ENCODE measurements at places on chromosomes 1 and 21. TPM values are rescaled to one million over a fixed set of nuclear protein-coding genes. Genes with fewer than 3 reads are reported as not detected.

DNA sequence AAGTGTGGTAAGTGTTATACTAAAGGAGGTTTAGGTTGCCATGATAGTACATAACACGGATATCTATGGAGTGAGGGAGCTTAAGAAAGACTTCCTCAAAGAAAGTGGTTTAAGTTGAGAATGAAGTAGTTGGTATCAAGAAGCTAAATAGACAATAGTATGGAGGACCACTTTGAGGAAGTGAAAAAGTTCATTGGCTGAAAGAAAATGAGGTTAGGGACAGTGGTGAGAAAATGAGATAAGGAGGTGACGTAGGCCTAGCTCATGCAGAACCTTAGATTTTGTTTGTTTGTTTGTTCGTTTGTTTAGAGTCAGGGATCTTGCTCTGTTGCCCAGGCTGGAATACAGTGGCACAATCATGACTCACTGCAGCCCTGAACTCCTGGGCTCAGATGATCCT, 72.2 kb upstream of the PPIH start:
- no peak for DNase-seq
- peaks cover 17% of the 10 kb centered on the region for H3K27me3 ChIP-seq
- H3K4me1 ChIP-seq: no peaks in the 10 kb centered on the region
- no peak overlapping the region for H3K4me3 ChIP-seq

- no peaks in the 10 kb centered on the region for H3K36me3 ChIP-seq
- no peaks in the 10 kb centered on the region for H3K27me3 ChIP-seq
- peak overlapping the region; percentile 71 for H3K27ac ChIP-seq
- no peak for DNase-seq
- H3K4me1 ChIP-seq: peaks cover 35% of the 10 kb centered on the region
- no peak overlapping the region for H3K4me3 ChIP-seq
Observed at GRCh38 chr1:239833723-239834122, 258.0 kb upstream of the FMN2 start.

- H3K36me3 ChIP-seq: no peaks in the 10 kb centered on the region
- peak; percentile 71 for DNase-seq
- no peak overlapping the region for H3K27ac ChIP-seq
- H3K4me1 ChIP-seq: peaks cover 72% of the 10 kb centered on the region
- H3K4me3 ChIP-seq: peak overlapping the region; percentile 67
- peaks cover 100% of the 10 kb centered on the region for H3K27me3 ChIP-seq
Observed at GRCh38 chr1:220884109-220884980, 5.1 kb downstream of the HLX start.

The PLA2G2C gene
- total RNA-seq: not detected

DNA sequence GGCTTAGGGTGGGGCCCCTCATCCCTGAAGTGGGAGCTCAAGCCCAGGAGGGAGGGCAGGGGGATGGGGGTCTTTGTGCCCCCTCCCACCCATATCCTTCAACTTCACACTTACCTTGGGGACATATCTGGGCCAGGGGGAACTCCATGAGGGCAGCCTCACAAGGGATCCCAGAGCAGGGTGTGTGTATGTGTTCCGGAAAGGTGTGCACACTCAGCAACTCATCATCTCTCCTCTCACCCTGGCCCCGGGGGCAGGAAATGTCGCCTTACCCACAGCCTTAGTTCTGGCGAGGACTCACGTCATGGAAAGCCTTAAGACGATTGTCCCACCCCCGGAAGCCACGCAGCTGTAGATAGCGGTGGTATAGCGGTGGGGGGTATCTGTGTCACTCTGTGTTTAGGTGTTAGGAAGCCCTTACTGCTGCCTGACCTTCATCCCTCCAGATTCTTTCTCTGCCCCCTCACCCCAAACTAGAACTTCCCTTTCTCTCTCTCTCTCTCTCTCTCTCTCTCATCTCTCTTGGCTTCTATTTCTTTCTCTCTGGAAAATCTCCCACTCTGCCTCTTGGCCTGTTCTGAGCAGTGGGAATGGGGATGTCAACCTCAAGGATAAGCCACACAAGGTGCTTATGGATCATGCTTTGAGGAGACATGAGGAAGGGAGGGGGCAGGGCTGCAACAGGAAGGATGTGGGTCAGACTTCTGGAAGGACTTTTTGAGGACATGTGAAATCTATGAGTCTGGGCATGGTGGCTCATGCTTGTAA, at the start of gene SH2D2A:
Gene SH2D2A, minus strand, starts transcription at position 288 of the 768 bp plus-strand sequence. Its CDS starts 140 bp downstream, at position 148.
- peaks cover 15% of the 10 kb centered on the region for H3K4me1 ChIP-seq
- H3K36me3 ChIP-seq: peaks cover 5% of the 10 kb centered on the region
- no peak within 1 kb of the TSS for H3K4me3 ChIP-seq
- no peak within 1 kb of the TSS for H3K27ac ChIP-seq

- H3K36me3 ChIP-seq: no peaks in the 10 kb centered on the region
- H3K27ac ChIP-seq: no peak overlapping the region
- no peaks in the 10 kb centered on the region for H3K27me3 ChIP-seq
- H3K4me1 ChIP-seq: no peaks in the 10 kb centered on the region
Observed at GRCh38 chr1:210951279-210951678, 182.7 kb downstream of the KCNH1 start.

- H3K4me1 ChIP-seq: peaks cover 11% of the 10 kb centered on the region
- no peaks in the 10 kb centered on the region for H3K36me3 ChIP-seq
- DNase-seq: no peak
- no peaks in the 10 kb centered on the region for H3K27me3 ChIP-seq
- H3K27ac ChIP-seq: no peak overlapping the region
Observed at GRCh38 chr1:75334876-75335389, 200.7 kb downstream of the LHX8 start.

GRCh38 chr1:34684266-34684665, 70.6 kb upstream of the GJB5 start:
- peaks cover 2% of the 10 kb centered on the region for H3K27me3 ChIP-seq
- peaks cover 21% of the 10 kb centered on the region for H3K4me1 ChIP-seq
- peak overlapping the region; percentile 50 for H3K27ac ChIP-seq
- H3K4me3 ChIP-seq: peak overlapping the region; percentile 29
- peak; percentile 24 for DNase-seq
- H3K36me3 ChIP-seq: peaks cover 6% of the 10 kb centered on the region

- H3K4me3 ChIP-seq: no peak overlapping the region
- no peak overlapping the region for H3K27ac ChIP-seq
- no peak for DNase-seq
- no peaks in the 10 kb centered on the region for H3K27me3 ChIP-seq
Observed at GRCh38 chr1:101365878-101366277, 129.1 kb downstream of the S1PR1 start.

The PEAR1 gene
- total RNA-seq: 0.89 TPM

- peaks cover 94% of the 10 kb centered on the region for H3K27me3 ChIP-seq
- no peaks in the 10 kb centered on the region for H3K4me1 ChIP-seq
- H3K27ac ChIP-seq: no peak overlapping the region
- no peak for DNase-seq
Observed at GRCh38 chr1:39720094-39720999, 18.3 kb upstream of the PPIE start.

The TMEM81 gene
- total RNA-seq: 5.7 TPM

- H3K4me1 ChIP-seq: no peaks in the 10 kb centered on the region
- H3K4me3 ChIP-seq: no peak overlapping the region
- H3K27ac ChIP-seq: no peak overlapping the region
- H3K27me3 ChIP-seq: peaks cover 4% of the 10 kb centered on the region
Observed at GRCh38 chr1:169070547-169070946, 35.9 kb upstream of the ATP1B1 start.

The FOXO6 gene
- total RNA-seq: 7.0 TPM

DNA sequence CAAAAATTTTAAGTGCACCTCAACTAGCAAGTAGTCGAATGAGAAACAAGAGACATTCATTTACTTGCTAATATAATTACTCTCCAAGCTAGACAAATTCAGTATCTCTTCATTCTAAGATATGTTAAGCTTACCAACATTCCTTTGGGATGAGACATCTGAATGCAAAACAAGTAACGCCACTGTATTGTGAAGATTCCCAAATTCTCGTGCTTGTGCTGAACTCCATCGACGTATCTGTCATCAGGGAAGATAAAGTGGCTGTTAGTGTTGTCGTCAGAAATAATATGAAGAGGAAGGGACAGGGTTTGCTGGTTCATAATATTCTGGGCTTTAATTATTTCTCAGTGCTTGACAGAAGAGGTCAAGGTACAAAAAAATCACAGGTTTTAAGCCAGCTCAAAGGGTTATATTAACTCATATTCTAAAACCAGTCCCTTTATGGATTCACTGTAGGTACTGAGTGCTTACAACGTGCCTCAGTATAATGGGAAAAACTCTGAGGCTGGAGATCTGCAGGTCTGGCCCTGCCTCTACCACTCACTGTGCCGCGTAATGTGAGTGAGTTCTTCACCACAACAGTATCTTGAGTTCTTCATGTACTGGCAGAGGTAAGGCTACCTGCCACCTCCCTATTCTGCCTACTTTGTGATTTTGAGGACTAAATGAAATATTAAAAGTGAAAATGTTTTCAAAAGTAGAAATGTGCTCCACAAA, 42.0 kb downstream of the PCSK9 start:
- DNase-seq: no peak
- no peaks in the 10 kb centered on the region for H3K27me3 ChIP-seq
- H3K4me1 ChIP-seq: no peaks in the 10 kb centered on the region
- peak overlapping the region; percentile 39 for H3K27ac ChIP-seq
- H3K36me3 ChIP-seq: peaks cover 72% of the 10 kb centered on the region

The LDLRAD1 gene
- 0.09 TPM for total RNA-seq

- no peaks in the 10 kb centered on the region for H3K36me3 ChIP-seq
- peaks cover 17% of the 10 kb centered on the region for H3K27me3 ChIP-seq
- H3K4me3 ChIP-seq: peak overlapping the region; percentile 76
- no peak overlapping the region for H3K27ac ChIP-seq
- peaks cover 39% of the 10 kb centered on the region for H3K4me1 ChIP-seq
- peak; percentile 61 for DNase-seq
Observed at GRCh38 chr1:226100436-226101391, 38.2 kb downstream of the H3-3A start.

The LCE2C gene
- total RNA-seq: not detected

The PCAT6 gene
- 11.2 TPM for total RNA-seq

GRCh38 chr1:61425040-61425439, 299.9 kb downstream of the TM2D1 start:
- no peak overlapping the region for H3K27ac ChIP-seq
- no peaks in the 10 kb centered on the region for H3K36me3 ChIP-seq
- H3K4me1 ChIP-seq: peaks cover 34% of the 10 kb centered on the region
- H3K27me3 ChIP-seq: no peaks in the 10 kb centered on the region
- H3K4me3 ChIP-seq: no peak overlapping the region
- no peak for DNase-seq

DNA sequence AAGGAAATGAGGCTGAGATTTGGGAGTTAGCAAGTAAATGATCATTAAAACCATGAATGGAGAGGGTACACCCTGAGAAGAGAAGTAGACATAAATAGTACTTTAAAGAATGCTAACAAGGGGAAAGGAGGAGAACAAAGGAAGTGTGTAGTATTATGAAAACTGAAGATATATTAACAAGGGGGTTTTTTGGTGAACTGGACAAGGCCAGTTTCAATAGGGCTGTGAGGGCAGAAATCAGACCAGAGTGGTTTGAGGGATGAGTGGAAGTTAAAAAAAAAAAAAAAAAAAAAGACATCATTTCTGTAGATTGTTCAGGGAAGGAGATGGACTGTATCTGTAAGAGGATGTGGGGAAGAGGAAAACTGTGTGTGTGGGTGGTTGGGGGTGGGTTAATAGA, 137.1 kb downstream of the PLA2G4A start:
- no peak for DNase-seq
- H3K27me3 ChIP-seq: no peaks in the 10 kb centered on the region

GRCh38 chr1:211473823-211474222, 18.1 kb downstream of the RD3 start:
- H3K36me3 ChIP-seq: no peaks in the 10 kb centered on the region
- H3K27ac ChIP-seq: no peak overlapping the region
- peaks cover 8% of the 10 kb centered on the region for H3K4me1 ChIP-seq
- peaks cover 8% of the 10 kb centered on the region for H3K27me3 ChIP-seq
- no peak for DNase-seq
- no peak overlapping the region for H3K4me3 ChIP-seq

GRCh38 chr1:26164036-26164860, 4.5 kb downstream of the C1orf232 start:
- H3K4me1 ChIP-seq: peaks cover 41% of the 10 kb centered on the region
- peaks cover 67% of the 10 kb centered on the region for H3K27me3 ChIP-seq
- peak overlapping the region; percentile 83 for H3K4me3 ChIP-seq
- no peaks in the 10 kb centered on the region for H3K36me3 ChIP-seq

GRCh38 chr1:178060789-178061556, 32.9 kb upstream of the RASAL2 start:
- H3K36me3 ChIP-seq: no peaks in the 10 kb centered on the region
- DNase-seq: peak; percentile 25
- peaks cover 58% of the 10 kb centered on the region for H3K4me1 ChIP-seq
- H3K27me3 ChIP-seq: peaks cover 11% of the 10 kb centered on the region
- peak overlapping the region; percentile 56 for H3K4me3 ChIP-seq

The PRAMEF14 gene
- total RNA-seq: not detected
